Thoracic aorta (tissue), 2 donors: ENCODE measurements at places on chromosomes 4 and X.

- no peak for DNase-seq
These were observed 594.9 kb downstream of the KCTD8 start for GRCh38 chr4:43853565-43854264.

GRCh38 chr4:146437778-146438177, 84.0 kb downstream of the SLC10A7 start:
- no peak for DNase-seq

DNA sequence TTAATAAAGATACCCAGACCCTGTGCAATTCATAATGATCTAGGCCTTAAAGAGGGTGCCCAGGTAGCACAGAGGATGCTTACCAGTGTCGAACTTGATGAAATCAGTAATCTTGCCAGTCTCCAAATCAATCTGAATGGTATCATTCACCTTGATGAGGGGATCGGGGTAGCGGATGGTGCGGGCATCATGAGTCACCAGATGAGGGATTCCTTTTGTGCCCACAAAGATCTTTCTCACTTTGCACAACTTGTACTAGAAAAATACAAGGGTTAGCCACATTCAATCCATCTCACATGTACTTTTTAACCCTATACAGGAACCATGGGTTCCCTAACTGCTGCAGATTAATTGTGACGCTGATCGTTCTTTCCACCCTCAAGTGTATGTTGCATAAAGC, 3.3 kb downstream of the RPS4X start:
- DNase-seq, result no peak

GRCh38 chr4:107630185-107630705, 89.8 kb downstream of the PAPSS1 start:
- DNase-seq, result no peak

DNA sequence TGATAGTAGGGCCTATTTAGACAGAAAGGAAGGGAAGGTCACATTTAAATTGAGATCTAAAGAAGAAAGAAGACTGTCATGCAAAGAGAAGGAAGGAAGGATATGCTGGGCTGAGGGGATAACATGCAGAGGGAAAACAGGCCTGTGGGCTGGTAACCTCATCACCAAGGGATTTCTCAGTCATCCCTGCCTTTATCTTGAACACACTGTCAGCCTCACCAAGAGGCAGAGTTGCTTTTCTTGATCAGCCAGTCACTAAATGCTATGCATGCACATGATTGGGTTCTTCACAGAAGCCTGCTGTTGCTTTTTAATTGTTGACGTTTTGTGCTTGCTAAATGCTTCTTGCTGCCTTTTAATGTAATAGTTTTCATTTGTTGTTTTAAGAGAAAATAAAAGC, 113.0 kb downstream of the ARHGAP24 start:
- DNase-seq, result no peak
